ENCODE measurements at places on chromosomes 13 and 19.

DNA sequence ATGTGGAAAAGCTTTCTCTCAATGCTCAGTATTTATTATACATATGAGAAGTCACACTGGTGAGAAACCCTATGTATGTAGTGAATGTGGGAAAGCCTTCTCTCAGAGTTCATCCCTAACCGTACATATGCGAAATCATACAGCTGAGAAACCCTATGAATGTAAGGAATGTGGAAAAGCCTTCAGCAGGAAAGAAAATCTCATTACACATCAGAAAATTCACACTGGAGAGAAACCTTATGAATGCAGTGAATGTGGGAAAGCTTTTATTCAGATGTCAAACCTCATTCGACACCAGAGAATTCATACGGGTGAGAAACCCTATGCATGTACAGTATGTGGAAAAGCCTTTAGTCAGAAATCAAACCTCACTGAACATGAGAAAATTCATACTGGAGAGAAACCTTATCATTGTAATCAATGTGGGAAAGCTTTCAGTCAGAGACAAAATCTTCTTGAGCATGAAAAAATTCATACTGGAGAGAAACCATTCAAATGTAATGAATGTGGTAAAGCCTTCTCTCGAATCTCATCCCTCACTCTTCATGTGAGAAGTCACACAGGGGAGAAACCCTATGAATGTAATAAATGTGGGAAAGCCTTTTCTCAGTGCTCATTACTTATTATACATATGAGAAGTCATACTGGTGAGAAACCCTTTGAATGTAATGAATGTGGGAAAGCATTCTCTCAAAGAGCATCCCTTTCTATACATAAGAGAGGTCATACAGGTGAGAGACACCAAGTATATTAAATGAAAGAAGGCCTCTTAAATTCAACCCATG, 34.4 kb downstream of the ZNF568 start:
- no peak for DNase-seq

- DNase-seq, result peak; percentile 18
Observed at GRCh38 chr19:53037101-53038097, 7.1 kb upstream of the ERVV-2 start.

GRCh38 chr13:67806796-67807195, 576.7 kb upstream of the PCDH9 start:
- no peak for DNase-seq

DNA sequence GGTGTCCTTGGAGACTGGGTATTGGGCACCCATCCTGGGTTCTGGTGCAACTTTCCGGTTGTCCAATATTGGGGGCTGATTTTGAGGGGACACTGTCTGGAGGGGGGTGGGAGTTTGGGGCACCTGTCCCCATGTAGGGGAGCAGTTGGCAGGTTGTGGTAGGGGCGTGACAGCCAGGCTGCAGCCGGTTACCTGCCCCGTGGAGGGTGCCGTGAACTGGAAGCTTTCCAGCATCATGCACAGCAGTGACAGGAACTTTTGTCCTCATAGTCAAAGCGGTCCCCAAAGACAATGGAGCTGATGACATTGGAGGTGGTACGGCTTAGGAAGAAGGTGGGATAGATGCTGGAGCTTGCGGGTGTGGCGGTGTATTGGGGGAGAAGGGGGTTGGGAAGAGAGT, 34.3 kb downstream of the CYP2B6 start:
- DNase-seq, result no peak

GRCh38 chr19:18946918-18947317, 5.9 kb upstream of the HOMER3 start:
- no peak for DNase-seq

DNA sequence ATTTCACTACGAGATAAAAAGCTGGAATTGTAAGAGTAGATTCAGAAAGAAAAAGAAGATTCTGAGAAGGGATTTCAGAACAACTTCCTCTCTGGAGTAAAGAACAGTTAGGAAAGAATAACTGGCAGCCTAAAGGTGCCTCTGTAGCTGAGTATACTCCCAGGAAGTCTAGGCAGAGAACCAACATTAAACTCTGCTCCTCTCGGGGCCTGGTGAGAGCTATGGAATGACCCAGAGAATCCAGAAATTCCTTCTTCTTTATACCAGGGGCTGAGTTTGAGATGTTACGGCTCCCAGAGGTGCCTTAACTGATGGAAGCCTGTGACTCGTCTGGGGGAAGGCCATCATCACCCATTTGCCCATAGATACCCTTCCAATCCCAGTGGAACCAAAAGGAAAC, 39.1 kb downstream of the FAM216B start:
- no peak for DNase-seq

- no peak for DNase-seq
Observed at GRCh38 chr13:34971473-34971872, 29.4 kb downstream of the NBEA start.

GRCh38 chr19:44725251-44725650, 23.3 kb upstream of the BCL3 start:
- no peak for DNase-seq

DNA sequence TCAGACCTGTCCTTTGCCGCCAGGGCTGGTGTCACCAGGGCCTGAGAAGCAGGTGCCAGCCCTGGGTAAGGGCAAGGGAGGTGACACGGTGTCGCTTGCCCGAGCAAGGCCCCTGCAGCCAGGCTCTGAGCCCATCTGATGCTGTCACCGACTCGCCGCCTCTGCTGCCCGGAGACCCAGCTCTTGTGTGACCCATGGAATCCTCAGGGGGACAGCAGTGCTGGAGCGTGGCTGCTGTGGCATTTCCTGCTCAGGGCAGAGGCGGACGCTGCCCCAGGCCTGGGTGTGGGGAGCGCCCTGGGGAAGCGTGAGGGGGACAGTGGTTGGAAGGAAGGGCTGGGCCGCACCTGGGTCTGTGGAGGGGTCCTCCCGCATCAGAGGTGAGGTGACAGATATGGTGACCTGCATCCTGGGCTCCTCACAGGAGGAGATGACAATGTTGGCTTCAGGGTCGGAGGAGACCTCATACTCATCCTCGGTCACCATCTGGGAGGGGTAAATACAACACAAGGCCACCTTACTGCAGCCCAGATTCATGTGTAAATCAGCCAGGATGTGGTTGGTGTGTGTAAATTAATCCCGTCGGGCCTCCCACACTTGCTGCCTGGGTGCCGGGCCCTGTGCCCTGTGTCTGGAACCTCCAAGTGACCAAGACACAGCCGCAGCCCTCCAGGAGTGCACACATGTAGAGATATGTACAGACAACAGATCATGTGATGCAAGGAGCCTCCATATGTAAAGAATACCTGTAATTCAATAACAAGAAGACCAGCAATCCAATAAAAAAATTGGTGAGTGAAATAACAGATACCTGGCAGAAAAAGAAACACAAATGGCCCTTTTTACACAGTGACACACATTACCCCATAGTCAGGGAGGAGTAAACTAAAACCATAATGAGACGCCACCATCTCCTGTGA, 27.6 kb upstream of the MATK start:
- DNase-seq, result no peak

DNA sequence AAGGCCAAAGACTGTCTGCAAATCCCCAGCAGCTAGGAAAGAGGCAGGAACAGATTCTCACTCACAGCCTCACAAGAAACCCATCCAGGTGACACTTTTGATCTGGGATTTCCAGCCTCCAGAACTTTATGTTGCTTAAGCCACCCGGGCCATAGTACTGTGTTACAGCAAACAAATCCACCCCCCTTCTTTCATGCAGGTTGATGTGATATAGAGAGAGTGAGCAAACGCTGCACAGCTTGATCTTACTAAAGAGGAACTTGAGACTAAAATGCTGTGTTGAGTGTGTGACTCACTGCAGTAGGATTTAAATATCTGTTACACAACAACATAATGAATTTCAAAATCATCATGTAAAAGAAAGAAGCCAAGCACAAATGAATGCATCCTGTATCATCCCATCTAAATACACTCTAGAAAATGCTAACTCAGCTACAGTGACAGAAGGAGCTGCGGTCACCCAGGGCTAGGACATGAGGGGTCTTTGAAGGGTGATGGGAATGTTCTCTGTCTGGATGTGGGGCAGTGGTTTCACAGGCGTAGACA, 32.2 kb downstream of the RCBTB2 start:
- DNase-seq, result peak; percentile 51

DNA sequence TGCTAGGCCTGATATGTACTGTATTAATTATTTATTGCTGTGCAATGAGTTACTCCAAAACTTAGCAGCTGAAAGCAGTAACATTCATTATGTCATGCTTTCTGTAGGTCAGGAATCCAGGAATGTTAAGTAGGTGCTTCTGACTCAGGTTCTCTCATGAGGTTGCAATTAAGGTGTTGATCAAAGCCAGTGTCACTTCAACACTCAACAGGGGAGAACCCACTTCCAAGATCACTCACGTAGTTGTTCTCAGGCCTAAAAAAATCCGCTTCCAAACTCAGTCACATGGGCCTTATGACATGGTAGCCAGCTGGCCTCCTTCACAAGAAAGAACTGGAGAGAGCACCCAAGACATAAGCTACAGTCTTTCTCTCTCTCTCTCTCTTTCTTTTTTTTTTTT, 211.1 kb upstream of the NBEA start:
- DNase-seq, result no peak

DNA sequence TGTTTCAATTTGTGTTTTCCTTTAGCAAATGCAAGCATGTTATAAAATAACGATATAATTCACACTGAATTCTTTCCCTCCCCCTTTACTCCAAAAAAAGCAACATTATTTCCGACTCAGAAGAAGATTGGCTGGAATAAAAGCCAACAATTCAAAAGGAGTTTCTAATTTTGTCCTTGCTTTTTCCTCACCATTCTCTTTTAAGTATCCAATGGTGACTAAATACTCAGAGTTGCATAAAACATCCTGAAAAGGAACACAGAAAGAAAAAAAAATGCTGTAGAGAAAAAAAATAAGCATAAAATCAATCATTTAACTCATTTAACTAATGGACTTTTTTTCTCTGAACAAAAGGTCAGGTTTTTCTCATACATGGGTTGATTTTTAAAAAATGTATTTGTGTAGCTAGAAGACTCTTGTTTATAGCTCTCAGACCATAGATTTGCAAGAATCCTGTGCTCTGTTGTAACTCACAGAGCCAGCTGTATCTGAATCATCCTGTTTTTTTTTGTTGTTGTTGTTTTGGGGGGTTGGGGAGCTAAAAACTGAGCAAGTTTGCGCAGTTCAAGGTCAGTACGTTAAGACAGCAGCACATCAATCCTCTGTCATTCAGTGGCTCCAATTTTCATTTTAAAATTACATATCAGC, 108.1 kb downstream of the PCDH17 start:
- no peak for DNase-seq

DNA sequence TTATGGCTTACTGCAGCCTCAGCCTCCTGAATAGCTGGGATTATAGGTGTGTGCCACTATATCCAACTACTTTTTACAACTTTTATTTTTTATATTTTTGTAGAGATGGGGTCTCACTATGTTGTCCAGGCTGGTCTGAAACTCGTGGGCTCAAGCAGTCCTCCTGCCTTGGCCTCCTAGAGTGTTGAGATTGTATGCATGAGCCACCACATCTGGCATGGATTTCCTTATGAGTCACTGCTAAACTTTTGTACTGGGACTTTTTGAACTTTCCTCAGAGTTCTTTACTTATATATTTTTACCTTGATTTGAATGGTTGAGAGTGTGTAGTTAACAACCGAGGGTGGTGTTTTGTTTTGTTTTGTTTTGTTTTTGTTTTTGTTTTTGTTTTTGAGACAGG, 33.4 kb downstream of the DNAJC3 start:
- no peak for DNase-seq

GRCh38 chr13:27712421-27712820, 79.9 kb upstream of the GSX1 start:
- no peak for DNase-seq

DNA sequence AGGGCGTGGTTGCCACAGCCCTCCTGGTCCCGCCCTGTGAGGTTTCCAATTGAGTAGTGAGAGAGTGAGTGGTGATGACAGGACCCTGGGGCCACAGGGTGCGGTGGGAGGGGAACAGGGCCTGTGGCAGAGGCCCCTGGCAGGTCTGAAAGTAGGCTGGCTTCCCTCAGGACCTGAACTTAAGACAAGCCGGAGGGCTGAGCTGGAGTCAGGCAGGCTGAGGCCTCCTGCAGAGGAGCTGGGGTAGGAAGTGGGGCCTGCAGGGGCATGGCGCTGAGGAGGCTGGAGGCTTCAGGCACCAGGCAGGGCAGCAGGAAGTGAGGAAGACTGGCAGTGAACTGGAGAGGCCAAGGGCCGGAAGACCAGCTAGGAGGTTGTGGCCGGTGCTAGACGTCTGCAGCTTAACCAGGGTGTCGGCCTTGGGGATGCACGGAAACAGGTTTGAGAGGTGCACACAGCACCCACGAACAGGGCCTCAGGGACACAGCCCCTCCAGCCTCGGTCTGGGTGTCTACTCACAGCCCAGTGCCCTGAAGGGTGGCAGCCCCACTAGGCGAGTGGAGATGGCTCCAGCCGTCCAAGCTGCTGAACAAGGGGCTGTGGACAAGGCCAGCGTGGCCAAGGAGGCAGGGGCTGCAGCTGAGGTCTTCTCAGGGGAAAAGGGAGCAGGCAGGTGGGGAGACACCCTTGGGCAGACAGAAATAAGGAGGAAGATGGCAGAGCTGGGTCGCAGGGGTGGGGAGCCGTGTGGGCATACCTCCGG, 17.8 kb downstream of the POP4 start:
- DNase-seq, result no peak

DNA sequence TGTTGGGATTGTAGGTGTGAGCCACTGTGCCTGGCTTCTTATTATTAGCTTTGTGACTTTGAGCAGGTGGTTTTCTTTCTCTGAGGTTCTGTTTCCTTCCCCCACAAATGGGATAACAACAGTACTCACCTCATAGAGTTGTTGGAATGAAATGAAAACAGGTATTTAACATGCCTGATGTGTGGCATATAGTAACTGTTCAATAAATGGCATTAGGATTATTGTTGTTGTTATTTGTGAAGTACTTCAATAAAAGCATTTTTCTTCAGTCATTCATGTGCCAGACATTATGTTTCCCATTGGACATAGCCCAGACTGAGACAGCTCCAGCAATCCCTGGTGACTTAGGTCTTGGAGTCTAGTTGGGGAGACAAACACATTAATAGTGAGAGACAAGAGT, 1.5 kb downstream of the MEGF8 start:
- DNase-seq, result no peak

DNA sequence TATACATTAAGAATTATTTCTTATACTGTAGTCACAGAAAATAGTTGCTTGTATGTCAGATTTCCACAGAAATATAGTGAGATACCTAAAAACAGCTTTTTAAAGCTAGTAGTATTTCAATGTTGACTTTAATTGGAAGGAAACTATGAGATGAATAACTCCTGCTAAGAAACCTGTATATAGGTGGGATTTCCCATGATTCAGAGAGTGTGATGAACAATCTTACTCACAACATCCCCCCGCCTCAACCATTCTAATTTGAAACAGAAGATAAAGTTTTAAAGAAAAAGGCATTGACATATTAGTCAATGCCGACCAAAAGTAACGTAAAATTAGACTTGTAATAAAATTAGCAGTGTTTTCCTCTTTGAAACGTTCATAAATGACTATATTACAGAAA, 1.4 kb upstream of the MIR17HG start:
- DNase-seq, result no peak

DNA sequence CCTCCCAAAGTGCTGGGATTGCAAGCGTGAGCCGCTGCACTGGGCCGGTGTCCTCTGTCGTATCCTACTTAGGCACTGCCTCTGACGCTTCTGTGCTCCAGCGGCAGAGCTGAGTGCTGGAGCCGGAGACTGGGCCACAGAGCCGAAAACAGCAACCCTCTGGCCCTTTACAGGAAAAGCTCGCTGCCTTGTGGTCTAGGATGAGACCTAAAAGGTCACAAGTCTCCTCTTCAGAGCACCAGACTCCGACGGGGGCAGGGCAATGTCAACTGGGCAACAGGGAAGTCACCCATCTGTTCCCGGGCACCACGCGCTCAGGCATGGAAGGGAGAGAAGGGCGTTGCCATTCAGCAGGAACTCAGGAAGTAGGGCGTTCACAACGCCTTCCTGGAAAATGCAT, 91.7 kb downstream of the GADD45B start:
- DNase-seq, result no peak
